ENCODE measurements at places on chromosomes 2 and 18.

GRCh38 chr18:37674570-37674969 lies 109.0 kb upstream of the CELF4 start:
- no peak for DNase-seq

GRCh38 chr2:165443511-165443910 lies 26.0 kb upstream of the CSRNP3 start:
- DNase-seq = no peak

- no peak for DNase-seq
These were observed 15.6 kb downstream of the COLEC12 start for GRCh38 chr18:484749-485464.

- no peak for DNase-seq
These were observed 57.3 kb downstream of the NRP2 start for GRCh38 chr2:205739620-205740019.

DNA sequence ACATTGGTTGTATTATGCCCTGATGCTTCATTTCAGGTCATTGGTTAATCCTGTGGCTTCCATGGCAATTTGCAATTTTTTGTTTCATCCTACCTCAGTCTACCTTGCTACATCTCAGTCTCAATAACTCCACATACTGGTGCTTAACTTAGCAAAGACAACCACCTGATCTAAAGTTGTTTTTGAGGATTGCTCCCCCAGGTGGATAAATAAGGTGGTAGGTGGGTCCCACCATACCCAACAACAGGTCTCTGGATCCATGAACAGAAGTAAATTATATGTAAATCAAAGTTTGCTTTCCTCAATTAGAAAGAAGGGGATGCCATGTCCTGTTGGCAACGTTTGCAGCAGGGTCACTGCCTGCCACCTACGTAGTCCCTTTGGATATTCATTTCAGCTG lies 7.0 kb downstream of the XIRP2 start:
- no peak for DNase-seq

GRCh38 chr2:68653538-68653982 lies 10.2 kb downstream of the PROKR1 start:
- DNase-seq = no peak

DNA sequence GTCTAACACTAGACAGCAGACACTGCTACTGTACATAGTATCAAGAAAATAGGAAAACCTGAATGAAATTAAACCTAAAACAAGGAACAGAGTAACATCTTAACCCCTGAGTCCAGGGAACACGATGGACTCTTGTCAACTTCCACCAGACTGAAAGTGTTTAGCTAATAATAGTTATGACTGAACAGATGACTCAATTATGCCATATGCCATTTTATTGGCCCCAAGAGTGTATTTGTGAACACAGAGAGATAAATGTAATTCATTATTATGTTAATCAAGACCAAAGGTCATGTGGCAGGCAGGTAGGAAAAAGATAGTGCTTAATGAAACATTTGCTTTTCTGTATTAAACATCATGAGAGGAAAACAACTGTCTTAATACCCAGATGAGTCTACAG lies 58.0 kb downstream of the NYAP2 start:
- DNase-seq = no peak

DNA sequence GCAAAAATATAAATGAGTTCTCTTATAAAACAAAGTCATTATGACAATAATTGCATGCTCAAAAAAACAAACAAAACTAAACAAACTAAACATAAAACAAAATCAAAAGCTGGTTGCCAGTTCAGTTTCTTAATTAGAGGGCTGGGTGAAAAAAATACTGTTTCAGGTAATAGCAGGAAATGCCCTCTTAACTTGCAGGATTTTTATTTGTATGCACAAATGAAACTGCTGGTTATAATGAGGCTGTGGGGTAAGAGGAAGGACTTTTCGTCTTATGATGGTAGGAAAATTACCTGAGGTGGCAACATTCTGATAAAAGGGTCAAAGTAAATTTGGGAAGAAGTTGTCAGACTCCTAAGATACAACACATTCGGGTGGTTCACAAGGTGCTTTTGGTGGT lies 21.5 kb upstream of the CDKL4 start:
- DNase-seq = no peak

DNA sequence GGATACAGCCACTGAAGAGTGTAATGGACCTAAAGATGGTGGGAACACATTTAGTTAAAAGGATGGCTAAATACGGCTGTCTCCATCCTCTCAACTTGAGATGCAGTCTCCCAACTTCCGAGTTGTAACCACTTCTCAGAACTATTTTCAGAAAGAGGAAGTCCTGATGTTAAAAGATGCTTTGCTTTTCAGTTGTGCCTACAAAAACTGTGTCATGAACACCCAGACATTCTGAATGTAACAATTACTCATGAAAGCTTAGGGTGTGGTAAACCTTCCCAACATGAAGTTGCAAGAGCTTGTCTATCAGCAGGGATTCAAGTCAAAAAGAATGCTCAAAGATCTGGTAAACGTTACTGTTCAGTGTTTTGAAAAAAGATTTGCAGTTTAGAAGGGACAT lies 147.9 kb downstream of the DOCK10 start:
- DNase-seq = no peak

GRCh38 chr2:5980450-5981190 lies 288.4 kb downstream of the SOX11 start:
- no peak for DNase-seq

- peak; percentile 46 for DNase-seq
These were observed 77.0 kb upstream of the SERTAD2 start for GRCh38 chr2:64730551-64731262.

DNA sequence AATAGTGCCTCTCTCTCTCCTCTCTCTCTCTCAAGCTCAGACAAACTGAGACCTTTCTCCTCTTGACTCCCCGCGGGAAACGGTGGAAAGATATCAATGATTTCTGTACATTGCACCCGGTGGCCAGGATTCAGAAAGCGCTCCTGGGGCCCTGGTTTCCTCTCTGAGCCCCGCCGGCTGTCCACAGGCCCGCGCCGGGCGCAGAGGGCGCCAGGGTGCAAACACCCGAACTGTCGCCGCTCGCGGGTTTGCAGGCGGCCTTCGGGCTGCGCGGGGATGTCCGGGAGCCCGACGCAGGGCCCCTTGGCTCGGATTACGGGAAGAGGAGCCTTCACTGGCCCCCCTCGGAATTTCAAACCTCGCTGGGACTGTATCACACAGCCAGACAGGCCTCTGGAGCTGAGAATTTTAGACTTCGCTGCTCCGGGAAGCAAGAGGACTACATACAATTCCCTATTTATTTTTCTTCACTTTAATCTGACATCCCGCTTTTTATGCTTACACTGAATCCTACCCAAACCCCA lies 5.2 kb upstream of the EN1 start:
- DNase-seq = no peak

DNA sequence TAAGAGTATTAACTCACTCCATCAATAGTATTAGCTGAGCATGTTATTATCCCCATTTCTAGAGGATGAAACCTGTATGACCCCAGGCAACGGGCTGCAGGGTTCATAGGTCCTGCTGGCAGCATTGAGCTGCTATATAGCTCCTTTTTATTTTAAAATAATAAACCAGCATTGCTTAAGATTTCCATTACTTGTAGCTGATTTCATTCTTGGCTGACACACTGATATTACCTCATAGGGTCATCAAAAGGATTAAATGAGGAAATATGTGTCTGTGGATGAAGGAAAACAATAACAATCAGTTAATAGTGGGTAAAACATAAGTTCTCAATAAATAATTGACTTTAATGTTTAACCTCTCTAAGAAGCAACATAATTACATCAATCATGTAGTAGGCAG lies 48.3 kb upstream of the NRP2 start:
- DNase-seq = no peak

GRCh38 chr2:65130664-65131175 lies 814 bp upstream of the RAB1A start:
- no peak for DNase-seq

- no peak for DNase-seq
These were observed 8.6 kb upstream of the PCARE start for GRCh38 chr2:29082804-29083495.

DNA sequence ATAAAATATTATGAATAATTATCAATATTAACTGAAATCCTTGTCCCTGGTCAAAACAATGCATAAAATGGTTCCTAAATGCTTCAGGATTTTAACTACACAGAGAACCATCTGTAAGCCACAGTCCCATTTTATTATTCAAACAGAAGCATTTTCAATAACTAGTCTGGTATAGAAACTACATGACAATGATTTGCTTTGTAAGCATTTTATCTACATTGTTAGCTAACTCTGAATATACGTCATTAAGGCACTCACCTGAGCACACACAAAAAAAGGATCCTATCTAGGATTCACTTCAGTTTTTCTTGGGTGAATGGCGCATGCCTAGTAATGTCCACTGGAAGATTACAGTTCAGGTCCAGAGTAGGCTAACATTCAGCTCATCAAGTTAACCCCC lies 22.8 kb downstream of the EPB41L3 start:
- DNase-seq = no peak

GRCh38 chr2:75788902-75789301 lies 78.2 kb upstream of the GCFC2 start:
- DNase-seq = no peak

GRCh38 chr2:120392923-120393322 lies 47.0 kb downstream of the INHBB start:
- DNase-seq = no peak

DNA sequence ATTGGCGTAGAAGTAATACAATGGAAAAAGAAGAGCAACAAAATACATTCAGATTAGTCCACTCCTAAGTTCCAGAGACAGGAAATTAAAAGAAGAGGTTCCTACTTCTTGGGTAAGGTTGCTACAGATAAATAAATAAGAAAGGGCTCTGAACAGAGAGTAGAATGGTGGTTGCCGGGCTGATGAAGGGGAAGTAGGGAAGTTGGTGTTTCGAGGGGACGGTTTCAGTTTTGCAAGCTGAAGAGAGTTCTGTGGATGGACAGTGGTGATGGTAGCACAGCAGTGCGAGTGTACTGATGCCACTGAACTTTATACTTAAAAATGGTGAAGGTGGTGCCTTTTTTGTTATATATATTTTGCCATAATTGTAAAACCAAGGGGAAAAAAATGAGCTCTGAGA lies 48.2 kb downstream of the CABYR start:
- DNase-seq = no peak

GRCh38 chr2:112010751-112011150 lies 44.3 kb upstream of the TMEM87B start:
- DNase-seq = no peak

GRCh38 chr2:18387441-18388206 lies 172.8 kb downstream of the RDH14 start:
- DNase-seq = peak; percentile 76

GRCh38 chr2:11749646-11750349 lies 3.4 kb downstream of the LPIN1 start:
- no peak for DNase-seq
